ENCODE measurements at places on chromosomes 1 and 21.

GRCh38 chr1:176786274-176786673 lies 323.3 kb downstream of the PAPPA2 start:
- DNase-seq: no peak

- DNase-seq: no peak
Observed at GRCh38 chr1:182884872-182885271, 45.7 kb downstream of the DHX9 start.

DNA sequence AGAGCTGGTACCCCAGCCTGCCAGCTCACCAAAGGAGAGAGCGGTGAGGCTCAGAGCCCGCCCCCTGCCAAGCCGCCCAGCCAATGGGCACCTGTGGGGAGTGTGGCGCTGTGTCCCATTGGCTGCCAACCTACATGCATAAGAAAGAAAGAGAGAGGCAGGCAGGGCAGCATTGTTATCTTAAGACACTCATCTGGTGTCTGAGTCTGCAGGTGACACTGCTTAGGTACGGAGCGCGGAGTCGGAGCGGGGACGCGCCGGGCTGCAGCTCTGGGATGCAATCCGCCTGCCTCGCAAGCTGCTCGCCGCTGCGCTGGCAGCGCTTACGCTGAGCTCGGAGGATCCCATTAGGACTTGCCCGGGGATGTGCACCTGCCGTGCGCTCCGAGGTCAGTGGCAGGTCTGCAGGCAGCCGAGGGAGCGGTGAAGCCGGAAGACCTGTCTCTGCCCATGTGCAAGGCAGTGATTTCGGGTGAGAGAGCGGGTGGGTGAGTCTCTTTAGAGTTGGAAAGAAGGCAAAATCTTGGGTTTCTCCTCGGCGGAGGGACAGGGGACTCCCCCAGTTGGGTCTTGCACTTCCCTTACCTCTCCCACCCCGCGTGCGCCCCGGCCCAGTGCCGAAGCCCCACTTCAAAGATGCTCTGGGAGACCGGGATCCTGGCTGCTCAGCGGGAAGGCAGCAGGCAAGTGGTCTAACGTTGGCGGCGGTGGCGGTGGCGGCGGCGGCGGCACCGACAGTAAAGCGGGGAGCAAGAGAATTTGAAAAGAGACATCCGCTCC lies at the start of gene BRINP2:
Gene BRINP2 (plus strand): TSS at position 203 of the 780 bp plus-strand sequence. CDS start 58,919 bp downstream, outside the sequence.
- DNase-seq: peak; percentile 83

GRCh38 chr1:47766832-47767740 lies 230.1 kb downstream of the TRABD2B start:
- no peak for DNase-seq

- no peak for DNase-seq
Observed at GRCh38 chr1:27526569-27527222, 36.7 kb upstream of the WASF2 start.

DNA sequence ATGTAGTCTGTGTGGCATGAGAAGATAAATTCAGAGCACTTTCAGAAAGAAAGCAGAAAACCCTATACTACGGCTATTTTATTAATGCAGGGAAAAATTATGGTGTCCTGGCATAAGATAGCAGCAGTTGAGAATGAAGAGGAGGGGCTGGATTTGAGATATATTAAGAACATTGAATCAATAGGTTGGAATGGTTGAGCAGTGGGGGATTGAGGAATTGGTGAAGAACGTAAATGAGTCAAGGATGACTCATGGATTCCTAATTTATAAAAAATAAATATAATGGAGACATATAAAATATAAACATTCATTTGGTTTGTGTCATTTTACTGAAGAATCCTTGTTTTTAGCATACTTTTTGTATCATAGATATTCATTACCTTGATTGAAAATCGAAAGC lies 234.3 kb upstream of the ADAMTS5 start:
- DNase-seq: no peak

DNA sequence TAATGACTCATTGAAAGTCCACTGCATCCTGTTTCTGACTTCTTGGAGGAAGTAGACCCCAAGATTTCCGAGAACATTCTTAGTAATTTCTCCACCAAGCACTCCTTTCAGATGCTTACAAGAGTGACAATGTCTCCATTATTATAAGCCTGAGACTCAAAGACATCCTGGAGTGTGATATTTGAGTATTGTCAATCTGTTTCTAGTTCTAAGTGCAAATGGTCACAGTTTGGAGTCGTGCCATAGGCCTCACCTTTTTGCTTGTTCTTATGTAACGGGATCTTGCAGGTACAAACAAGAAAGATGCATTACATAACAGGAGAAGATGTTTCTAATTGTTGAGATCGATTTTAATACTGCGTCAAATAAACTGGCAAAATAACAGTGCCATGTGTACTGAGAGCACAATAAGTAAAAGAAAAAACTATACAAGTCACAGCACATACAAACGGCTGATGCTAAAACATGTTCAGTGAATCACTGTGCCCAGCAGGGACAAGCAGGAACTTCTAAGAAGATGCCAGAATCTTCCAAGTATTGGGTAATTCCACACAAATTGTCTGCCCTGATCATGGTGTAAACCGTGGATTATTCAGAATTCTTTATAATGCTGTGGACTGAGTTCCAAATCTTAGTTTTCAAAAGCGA lies 54.1 kb downstream of the CD2 start:
- DNase-seq: no peak

- DNase-seq: no peak
Observed at GRCh38 chr1:233737341-233737740, 123.4 kb downstream of the KCNK1 start.

GRCh38 chr1:239239529-239239928 lies 146.8 kb upstream of the CHRM3 start:
- DNase-seq: no peak

- DNase-seq: no peak
Observed at GRCh38 chr21:25822981-25823380, 88.2 kb downstream of the GABPA start.

- DNase-seq: peak; percentile 46
Observed at GRCh38 chr1:39575191-39576015, 1.2 kb downstream of the PABPC4 start.

Data from germinal center (tissue), 1 donor.